HS-27A (cell line): ENCODE measurements at places on chromosomes 1 and 21.

DNA sequence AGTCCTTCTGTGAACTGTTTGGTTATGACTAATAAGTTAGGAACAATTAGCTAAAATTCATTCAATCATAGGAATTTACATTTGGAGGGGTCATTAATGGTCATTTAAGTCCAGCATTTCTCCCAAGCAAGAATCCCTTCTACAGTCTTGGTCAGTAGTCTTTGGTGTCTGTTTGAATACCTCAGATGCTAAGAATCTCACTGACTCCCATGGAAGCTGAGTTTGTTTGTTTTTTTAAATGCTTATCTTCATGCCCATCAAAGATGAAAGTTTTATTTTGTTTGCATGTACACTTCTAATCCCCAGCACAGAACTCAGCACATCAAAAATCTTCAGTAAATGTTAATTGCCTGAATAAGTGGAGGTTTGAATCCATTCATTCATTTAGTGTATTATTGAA is 41.3 kb upstream of the SLC44A3 start:
- no peak for DNase-seq

GRCh38 chr1:200133123-200133522 is 105.6 kb downstream of the NR5A2 start:
- DNase-seq, result no peak

DNA sequence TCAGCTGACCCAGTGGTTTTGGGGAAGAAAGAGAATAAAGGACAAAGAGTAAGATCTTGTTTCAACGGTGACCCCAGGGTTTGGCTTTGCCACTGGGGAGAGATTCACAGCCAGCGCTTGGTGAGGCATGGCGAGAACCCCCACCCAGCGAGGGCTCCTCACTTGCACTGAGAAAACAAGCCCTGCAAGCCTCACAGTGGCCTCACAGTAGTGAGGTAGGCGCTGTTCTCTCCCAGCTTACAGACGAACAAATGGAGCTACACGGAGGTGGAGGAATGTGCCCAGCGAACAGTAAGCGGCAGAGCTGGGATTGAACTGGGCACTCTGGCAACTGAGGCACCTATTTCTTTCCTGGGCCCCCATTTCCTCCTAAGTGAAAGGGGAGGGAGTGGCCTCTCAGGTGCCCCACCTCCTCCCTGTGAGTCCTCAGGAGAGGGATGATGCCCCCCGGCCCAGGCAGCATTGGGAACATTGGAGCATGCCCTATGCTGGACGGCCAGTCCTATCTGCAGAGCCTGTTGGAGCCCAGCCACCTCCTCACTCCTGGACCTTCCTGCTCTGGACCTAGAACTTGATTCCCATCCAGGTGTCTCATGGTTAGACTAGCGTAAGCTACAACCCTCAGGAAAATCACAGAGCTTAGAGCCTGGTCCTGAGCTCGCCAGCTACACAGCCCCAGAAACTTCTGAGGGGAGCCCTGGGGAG is 73.4 kb upstream of the EDN2 start:
- DNase-seq, result no peak

DNA sequence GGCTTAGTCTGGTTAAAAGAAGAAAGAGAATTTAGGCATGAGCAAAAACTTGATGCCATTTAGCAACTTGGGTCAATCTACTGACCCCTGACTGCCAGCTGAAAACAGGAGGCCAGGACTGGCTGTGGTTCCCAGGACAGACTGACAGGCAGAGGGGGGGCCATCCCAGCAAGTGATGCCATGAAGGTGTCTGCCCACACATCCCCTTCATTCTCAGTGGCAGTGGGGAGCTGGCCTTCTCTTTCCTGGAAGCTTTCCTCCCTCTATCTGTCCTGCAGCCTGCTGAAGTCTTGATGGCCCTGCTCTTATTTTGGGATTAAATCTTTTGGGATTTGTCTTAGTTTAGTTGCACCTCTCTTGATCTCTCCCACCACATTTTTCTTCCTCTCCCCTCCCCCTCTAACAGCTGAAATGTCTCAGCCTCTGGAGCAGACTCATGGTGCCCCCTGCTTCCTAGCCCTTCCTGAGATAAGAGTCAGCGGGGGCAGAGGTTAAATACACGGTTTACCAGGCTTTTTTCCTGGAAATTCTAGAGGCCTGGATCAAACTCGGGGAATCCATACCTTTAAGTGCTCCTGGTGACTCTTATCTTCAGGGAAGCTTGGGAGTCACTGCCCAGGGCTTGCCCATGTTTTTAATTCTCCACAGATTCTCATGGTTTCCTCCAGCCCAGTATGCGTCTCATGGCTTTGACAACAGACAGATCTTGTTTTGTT is 99.5 kb upstream of the TSPAN2 start:
- no peak for DNase-seq

DNA sequence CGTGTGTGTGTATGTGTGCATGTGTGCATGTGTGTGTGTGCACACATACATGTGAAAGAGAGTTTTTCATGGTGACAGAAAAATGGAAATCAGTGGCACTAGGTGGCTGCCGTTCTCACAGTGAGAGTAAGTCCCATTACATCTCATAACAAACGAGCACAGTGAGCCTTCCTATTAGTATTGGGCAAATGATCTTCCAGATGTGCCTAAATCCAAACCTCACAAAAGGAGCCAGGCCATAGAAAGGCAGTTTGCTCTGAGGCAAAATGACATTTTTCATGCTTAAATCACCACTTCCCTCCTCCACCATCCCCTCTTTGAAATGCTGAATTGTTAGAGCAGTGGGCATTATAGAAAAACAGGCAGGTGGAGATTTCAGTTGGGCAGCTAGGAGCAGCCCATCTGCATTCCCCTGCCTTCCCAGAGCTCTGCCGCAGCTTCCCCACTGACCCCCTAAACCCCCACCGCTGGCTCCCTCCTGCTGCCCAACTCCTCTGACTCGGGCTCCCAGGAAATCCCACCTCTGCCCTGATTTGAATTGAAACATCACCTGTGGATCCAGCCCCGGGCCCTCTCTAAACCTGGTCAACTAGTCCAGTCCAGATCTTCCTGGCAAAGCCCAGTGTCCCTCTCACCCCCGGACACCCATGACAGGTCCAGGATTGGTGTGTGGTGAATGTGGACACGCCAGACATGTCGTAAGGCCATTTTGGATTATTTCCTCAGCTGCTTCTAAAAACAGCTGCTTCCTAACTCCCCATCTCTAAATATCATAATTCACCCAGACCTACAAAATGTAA is 190.5 kb downstream of the SEC16B start:
- DNase-seq, result no peak

DNA sequence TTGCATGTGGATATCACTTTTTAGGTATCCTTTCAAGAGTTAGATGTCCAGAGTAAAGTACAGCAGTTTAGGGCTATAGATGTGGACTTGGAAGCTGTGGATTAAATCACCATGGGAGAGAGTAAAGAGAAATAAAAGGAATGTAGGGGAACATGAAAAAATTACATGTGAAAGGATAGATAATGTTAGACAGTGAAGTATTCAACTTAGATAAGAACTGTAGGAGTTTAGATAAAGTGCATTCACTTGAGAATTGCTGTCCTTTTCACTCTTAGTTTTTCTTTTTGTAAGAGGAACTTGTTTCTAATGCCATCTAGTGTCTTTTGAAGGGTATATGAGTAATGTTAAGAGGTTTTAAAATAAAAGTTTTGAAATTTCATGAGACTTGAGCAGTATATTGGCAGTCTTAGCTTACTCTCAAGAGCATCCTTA is 40.1 kb downstream of the MAST2 start:
- DNase-seq, result no peak

- DNase-seq, result no peak
Observed at GRCh38 chr1:844472-845026, 79.2 kb upstream of the SAMD11 start.

GRCh38 chr1:171334024-171334640 is 20.1 kb downstream of the FMO4 start:
- DNase-seq, result no peak
